Stimulated activated CD8-positive, alpha-beta memory T cell treated with anti-CD3 and anti-CD28 coated beads, Interleukin-15, amount 100 ng/mL, for 1 hour (primary cell): ENCODE measurements at places on chromosomes 12 and 14.
A peak's percentile ranks its signal among the peaks of the same experiment; 100 is the strongest.

- DNase-seq = no peak
These were observed 10.8 kb downstream of the HIP1R start for GRCh38 chr12:122845865-122846621.

DNA sequence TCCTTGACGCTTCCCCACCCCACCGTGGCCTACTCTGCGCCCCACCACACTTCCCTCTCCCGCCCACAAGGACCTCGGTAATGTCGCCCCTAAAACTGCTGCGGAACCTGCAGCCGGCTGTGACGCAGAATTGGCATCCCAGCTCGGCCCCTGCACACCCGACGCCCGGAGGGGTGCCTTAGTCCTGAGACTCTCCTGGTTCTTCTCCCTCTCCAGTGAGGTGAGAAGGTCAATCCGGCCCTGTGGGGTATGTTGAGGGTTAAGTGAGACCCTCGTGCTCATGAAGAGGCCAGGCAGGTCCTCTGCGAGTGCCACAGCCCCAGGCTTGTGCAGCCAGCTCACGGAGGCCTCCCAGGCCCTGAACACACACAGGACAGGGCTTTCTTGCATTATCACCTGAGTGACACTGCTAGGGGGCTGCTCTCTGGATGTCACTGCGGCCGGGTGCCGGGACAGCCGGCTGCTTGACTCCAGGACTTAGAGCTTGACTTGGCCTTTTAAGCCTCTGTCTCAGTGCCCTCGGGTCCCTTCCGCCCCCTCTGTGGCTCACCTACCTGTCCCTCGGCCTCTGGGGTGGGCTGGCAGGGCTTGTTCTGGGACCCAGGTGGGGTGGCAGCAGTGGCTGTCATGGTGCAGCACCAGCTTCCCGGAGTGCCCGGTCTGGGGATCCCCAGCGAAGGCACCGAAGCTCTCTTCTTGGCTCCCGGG is 106.9 kb upstream of the C14orf180 start:
- DNase-seq = no peak

DNA sequence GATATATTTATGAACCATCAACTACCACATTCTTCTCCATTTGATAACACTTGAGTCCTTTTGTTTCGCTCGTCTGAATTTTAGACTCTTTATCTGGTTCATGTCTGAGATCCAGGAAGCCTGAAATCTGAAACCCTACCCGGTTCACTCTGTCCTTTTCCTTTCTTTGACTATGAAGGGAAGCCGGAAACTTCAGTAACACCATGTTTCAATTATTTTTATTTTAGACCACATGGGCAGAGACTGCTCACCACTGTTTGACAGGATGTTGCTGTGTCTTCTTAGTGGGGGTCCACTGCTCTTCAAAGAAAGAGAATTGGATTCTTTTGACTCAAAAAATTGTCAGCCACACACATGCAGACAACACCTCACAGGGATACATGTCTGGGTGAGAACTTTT is 331.9 kb upstream of the FLRT2 start:
- no peak for DNase-seq

- DNase-seq = no peak
These were observed 12.2 kb upstream of the MYH7 start for GRCh38 chr14:23447361-23448350.

DNA sequence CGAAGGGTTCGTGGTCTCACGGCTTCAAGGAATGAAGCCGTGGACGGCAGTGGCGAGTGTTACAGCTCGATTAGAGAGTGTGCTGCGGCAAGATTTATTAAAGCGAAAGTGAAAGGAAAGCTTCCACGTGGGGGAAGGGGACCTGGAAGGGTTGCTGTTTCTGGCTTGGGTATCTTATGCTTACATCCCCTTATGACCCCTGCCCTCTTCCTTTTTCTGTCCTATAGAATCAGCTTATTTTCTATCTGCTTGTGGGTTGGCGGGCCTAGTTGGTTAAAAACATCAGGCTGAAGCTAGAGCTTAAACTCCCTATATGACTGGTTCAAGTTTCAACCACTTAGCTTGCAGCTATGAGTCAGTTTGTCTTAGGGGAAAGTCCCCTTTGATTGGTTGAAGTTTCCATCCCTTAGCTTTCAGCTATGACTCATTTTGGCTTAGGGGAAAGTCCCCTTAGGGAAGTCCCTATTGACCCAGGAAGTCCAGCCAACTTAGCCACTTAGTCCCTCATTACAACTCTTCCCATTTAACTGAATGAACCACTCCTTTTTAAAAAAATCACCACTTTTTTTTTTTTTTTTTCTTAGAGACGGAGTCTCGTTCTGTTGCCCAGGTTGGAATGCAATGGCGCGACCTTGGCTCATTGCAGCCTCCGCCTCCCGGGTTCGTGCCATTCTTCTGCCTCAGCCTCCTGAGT is 1494.7 kb upstream of the TMEM132C start:
- peak; percentile 9 for DNase-seq

DNA sequence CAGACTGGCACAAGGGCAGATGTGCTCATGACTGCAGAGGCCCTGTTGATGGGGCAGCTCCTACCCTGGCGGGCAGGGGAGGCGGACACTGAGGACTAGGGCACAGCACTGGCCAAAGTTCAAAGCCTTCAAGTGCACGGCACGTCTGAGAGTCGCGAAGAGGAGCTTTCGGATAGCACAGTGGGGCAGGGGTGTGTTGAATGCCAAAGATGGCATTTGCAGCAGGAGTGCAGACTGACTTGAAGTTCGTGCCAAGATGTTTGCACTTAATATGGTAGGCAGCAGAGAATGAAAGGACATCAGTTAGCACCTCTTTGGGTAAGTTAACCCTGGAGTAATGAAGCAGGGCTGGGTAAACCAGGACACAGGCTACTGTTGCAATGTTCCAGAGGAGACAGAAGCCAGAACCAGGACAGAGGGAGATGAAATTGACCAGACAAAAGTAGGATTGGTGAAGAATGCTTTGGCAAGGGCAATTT is 6.7 kb upstream of the EML1 start:
- DNase-seq = no peak

DNA sequence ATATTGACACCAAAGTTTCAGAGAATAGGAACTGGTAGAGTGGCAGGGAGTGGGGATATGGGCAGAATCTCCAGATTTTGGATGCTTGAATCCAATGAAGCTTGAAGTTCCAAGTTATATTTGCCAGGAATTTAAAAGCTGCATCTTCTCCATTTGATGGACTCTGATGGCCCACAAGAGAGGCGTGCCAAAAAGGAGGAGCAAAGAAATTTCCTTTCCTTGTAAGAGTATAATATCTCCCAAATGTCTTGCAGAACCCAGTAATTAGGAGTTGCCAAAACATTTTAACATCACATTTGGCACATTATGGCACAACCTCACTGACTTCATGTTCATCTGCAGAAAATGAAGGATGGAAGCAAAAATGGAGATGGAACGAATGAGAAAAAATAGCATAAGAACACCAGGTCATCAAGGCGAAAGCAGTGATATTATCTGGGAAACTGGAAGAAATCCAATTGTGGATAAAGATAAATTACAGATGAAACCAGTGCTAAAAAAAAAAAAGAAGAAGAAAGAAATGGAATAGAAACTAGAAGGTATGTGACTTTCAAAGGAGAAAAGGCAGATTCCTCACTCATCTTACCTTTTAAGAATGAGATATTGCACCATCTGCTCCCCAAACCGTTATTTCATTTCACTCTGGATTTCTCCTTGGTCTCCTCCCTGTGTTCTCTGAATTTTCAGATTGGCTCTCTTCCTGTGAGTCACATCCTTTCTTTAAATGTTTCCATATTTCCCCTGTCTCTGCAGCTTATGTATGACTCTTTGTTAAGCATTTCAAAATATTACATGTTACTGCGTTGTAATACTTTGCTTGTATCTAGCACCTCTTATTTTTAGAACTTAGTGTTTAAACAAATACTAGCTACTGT is 13.5 kb upstream of the FLRT2 start:
- no peak for DNase-seq

- DNase-seq = no peak
These were observed 1.5 kb downstream of the RILPL1 start for GRCh38 chr12:123532019-123532418.
